Upper lobe of right lung (tissue), 1 donor: ENCODE measurements at places on chromosomes 7 and 10. TPM values are rescaled to one million over a fixed set of nuclear protein-coding genes. Genes with fewer than 3 reads are reported as not detected.

The FFAR4 gene
- total RNA-seq: 4.9 TPM

The MICALL2 gene
- total RNA-seq: 37.6 TPM

The SUN3 gene
- total RNA-seq: not detected

The FANK1 gene
- total RNA-seq: 2.6 TPM

DNA sequence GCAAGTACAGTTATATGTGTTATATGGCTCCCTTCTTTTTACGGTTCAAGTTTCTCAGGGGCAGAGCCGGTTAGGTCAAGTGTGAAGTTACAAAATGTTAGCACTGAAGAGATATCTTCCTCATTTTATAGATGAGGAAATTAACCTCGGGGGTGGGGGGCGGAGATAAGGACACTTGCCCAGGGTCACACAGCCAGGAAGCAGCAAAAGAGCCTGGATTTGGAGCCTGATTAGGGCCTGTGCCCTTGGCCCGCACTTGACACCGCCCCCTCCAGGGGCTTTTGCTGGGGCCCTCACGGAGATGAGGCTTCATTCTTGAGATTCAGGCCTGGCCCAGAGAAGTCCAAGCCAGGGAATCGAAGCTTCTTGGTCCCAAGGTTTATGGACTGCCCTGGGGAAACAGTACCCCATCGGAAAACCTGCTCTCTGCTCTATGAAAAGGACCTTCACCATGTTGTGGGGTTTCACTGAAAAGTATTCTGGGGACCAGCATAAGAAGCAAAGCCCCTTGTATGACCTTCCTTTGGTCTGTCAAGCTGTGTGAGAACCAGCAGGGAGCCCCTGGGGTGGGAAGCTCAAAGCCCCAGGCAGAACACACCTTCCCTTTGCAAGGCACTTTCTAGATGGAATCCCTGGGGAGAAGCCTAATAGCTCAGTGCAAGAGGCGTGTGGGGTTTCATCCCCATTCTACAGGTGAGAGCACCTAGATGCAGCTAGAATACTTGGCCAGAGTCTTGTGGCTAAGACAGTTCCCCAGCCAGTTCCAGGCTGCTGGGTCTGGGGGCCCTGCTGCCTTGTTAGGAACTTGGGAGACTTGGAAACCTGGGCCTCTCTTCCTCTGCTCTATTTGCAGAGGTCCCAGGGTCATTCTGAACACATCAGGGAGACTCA is 21.9 kb downstream of the UNC5B start:
- DNase-seq: peak; percentile 74

DNA sequence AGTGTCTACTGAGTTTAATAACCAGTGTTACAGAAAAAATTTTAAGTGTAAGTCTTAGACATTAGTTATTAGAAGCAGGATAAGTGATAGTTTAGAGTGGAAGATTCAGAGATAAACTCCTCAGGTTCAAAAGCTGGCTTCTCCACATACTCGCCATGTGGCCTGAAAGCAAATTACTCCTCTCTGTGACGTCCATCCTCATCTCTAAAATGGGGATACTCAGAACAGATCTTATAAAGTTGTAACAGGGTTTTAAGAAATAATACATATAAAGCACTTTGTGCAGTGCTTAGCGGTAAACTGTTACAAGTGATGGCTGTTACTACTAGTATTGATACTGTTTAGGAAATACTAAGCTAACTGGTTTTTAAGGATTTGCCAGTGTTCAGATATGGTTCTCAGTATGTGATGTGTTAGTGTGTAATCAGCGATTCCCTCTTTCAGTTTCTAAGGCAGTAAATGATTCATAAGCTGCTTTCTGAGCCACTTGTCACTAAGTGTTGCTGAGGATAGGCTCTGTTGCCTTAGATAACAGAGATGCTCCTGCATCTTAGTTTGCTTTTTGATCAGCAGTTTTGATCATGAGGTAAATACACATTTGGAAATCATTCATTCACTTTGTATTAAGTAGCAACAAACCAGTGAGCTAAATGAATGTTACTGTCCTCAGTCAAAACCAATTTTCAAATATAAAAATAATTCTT is 58.7 kb downstream of the CYP51A1 start:
- no peak for DNase-seq

DNA sequence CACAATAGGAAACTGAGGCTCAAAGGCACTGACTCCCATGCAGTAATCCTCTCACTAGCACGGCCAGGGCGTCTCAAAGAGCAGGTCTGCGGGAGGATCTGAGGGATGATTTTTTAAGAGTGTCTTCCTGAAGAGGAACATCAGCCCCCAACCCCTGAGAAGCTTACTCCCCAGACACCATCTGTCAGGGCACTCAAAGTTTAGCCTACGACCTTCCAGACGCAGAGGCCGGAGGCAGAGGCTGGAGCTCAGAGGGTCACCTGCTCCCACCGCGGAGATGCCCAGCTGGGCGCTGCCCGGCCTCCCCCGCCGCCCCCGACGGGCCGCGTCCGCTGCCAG is 1.7 kb downstream of the ZNF777 start:
- DNase-seq: no peak

- DNase-seq: no peak
Measured at GRCh38 chr10:42615419-42615818, 23.0 kb downstream of the ZNF33B start.

DNA sequence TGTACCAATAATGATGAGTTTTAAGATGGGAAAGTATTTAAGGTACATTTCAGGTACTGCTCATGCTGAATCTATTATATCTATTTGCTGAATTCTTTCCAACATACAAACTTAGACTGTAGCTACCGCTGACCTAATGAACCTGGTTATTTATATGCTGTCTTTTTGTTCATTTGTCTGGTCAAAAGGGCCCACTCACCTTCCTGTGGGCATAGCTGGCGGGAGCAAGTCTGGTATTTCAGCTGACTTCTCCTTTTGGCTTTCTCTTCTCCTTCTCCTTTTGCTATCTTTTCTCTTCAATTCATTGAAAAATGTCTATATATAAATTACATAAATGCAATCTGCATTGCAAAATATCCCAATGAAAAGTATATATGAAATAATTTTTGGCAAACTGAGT is 9.5 kb downstream of the PLXDC2 start:
- DNase-seq: no peak

DNA sequence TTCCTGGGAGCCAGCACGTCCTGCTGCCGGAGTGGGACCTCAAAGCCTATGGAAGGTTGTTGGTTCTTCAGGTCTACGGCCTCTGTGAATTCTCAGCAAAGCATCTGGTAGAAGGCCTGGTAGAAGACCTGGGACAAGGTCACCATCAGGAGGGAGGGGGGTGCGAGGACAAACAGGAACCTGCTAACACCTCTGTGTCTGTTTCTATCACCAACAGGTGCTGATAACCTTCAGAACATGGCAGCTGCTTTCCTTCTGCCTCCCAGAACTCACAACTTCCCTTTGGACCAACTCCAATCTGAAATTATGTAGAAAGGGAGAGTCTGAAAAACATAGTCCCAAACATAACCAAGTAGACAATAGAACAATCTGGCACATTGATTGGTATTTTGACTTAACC is 8.3 kb upstream of the MET start:
- DNase-seq: no peak

GRCh38 chr10:102268375-102268888 is 23.1 kb downstream of the GBF1 start:
- no peak for DNase-seq

DNA sequence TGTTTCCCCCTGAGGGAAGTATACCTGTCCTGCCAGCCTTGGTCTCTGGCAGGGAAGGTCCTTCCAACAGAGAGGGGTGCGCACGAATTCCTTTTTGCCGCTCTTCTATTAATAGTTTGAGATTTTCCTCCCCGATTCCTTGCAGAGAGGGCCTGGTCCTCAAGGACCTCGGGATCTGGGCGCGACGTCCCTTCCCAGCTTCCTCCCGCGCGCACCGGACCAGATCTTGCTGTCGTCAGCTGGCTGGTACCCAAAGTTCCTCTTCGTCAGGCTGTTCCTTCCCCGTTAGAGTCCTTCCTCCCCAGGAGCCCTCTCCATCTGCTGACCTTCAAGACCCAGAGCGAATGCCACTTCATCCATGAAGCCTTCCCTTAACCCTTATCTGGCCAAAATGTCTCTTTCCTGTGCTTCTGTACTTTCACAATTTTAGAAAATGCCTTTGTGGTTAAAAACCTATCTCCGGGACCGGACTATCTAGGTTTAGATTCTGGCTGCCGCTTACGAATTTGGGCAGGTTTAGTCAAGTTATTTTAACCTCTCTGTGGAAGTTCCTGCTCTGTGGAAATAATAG is 851 bp upstream of the GOT1 start:
- peak; percentile 85 for DNase-seq

DNA sequence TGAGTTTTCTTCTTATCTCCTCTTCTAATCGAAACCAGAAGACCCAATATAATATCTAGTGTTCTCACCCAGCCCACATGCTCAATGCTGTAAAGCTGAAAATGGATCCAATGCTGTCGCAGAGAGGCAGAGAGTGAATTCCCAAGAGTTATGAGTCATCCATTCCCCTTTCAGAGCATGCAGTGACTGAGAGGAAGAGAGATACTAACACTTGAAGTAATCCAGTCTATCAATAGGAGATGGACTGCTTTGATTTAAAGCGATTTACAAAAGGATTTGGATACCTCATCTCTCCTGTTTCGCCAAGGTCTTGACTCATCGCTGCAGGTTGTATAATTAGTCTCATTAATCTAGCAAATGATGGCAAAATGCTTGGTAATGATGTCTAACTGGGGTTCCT is 41.5 kb upstream of the PRKCQ start:
- no peak for DNase-seq

GRCh38 chr7:129951226-129952085 is 1.3 kb downstream of the UBE2H start:
- peak; percentile 21 for DNase-seq

DNA sequence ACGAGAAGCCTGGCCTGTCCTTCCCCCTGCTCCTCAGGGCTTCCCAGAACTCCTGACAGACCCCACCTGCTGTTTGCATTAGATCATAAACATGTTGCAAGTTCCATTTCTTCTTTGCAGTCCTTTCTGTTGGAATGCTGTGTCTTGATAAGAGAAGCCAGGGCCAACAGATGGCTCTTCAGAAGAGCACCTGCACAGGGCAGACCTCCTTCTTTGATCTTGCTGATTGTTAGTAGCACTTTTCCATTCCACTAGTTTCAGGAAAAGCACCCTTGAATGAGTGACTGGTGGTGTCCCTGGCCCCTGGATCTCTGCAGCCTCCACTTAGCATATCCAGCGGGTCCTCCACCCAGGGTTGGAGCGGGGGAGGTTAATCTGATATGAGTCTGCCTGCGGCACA is 243.2 kb downstream of the GFRA1 start:
- DNase-seq: peak; percentile 32

GRCh38 chr10:33529234-33529633 is 194.8 kb upstream of the NRP1 start:
- DNase-seq: no peak

DNA sequence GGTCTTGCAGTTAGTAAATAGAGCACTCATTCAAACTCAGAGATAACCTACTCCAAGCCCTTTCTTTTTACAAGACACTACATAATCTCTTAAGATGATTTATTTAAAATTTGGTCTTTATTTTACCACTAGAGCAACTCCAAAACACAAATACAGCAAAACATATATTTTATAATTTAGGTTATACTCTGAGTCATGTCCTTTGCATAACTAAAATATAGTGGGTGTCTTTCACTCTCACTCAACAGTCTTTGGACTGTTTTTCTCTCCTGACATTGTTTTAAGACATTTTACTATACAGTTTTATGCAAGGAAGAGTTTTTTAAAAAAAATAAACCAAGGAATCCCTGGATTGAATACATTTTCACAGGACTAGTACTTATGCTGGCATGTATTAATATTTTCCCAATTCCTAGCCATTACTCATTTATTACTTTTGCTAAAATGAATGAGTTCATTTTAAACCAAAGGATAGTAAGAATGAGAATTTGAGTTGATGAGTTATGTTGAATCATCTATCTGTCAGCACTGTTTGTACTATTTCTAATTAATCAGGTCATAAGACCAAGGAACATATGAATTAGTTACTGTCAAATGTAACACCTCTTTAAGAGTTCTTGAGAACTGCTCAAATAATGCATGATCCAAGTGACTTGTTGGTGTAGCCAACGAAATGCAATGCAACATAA is 303.1 kb upstream of the FZD1 start:
- no peak for DNase-seq

DNA sequence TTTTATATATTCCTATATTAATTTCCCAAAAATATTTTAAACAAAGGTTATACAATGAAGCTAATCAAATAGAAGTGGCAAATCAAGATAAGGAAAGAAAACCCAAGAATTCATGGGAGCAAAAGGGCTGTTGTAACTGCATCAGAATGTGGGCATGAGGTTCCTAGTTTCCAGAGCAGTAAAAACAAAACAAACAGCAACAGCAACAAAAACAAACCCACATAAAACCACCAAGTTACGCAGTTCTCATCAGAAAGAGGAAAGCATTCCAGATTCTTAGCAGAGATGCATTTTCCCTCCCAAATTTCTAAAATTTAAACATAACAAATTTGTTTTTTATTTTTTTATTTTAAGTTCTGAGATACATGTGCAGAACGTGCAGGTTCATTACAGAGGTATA is 34.8 kb upstream of the MSMB start:
- DNase-seq: no peak

GRCh38 chr7:84682543-84682942 is 488.0 kb upstream of the SEMA3A start:
- DNase-seq: no peak

GRCh38 chr7:53812135-53812534 is 730.0 kb upstream of the VSTM2A start:
- no peak for DNase-seq

DNA sequence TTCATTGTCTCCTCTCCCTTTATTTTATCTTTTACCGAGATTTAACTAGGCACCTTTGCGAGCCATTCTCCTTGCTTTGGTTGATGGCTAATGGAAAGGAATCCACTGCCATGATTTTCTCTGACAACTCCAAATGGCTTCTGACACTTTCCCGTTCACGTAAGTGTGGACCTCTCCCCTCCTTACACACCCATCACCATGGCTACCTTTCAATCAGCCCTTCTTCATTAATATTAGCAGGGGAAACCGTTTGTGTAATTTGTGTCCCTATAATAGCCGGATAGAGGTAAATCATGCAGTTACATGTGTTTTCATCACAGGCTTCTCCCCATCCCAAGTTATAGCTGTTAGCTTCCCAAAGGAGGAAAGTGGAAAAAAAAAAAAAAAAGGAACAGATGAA is 767.3 kb downstream of the MAGI2 start:
- no peak for DNase-seq

GRCh38 chr7:117017017-117017451 is 63.7 kb downstream of the ST7 start:
- no peak for DNase-seq

DNA sequence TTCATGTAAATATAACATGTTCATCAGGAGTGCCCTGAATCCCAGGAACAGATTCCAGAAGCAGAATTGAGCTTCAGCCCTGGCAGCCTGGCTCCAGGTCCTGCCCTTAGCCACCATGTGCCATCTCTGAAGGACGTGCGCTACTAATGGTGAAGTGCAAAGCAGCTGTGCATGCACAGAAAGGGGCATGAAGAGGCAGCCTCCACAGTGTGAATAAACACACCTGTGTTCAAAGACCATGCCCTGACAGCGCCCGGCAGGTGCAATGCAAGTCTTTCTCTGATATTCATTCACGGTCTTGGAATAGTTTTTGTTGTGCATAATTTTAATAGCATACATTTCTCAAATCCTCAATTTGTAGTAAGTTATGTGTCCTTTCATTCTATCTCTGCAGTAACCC is 250.4 kb upstream of the TCERG1L start:
- no peak for DNase-seq

- DNase-seq: no peak
Measured at GRCh38 chr10:110544958-110545537, 22.4 kb upstream of the SMC3 start.
